ENCODE measurements at places on chromosomes 7 and 10.

DNA sequence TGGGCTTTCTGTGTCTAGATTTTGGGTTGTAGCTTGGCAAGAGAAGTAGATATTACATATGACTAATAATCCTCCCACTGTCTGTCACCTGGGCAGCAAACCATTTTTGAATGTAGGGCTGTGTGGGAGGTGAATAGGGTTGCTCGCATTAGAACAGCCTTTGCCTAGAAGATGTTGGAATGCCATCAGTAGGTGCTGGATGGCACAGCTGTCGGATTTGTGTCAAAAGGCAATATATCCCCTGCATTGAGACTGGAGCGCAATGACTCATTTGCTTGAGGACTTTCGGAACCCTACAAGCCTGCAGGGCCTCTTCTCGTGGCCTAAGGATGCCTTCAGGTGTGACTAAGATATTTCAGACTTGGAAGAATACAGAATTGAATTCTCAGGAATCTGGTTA, 323.8 kb downstream of the GPR158 start:
- no peak for DNase-seq

- no peak for DNase-seq
Observed at GRCh38 chr7:69600710-69601519, 2.6 kb downstream of the AUTS2 start.

DNA sequence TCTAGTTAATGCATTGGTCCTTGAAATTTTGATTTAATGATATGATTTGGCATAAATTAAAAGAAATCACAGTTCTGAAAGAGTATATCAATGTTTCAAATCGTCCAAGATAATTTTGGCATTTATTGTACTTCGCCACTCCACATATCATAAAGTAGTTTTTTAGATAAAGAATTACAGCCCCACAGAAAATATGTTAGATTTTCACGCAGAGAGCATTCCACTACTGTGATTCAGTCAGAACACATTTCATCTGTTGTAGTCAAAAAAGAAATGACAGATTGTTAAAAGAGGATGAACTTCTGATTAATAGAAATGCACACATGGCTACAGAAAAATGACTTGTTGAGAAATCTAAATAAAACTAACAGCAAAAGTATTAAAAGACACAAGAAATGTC, 1063.5 kb upstream of the LRRN3 start:
- no peak for DNase-seq

- DNase-seq: no peak
Observed at GRCh38 chr7:148262721-148263229, 327.8 kb upstream of the C7orf33 start.

- no peak for DNase-seq
Observed at GRCh38 chr10:121886997-121887622, 40.7 kb downstream of the ATE1 start.

- no peak for DNase-seq
Observed at GRCh38 chr7:68176974-68177373, 1180.3 kb downstream of the TYW1 start.

DNA sequence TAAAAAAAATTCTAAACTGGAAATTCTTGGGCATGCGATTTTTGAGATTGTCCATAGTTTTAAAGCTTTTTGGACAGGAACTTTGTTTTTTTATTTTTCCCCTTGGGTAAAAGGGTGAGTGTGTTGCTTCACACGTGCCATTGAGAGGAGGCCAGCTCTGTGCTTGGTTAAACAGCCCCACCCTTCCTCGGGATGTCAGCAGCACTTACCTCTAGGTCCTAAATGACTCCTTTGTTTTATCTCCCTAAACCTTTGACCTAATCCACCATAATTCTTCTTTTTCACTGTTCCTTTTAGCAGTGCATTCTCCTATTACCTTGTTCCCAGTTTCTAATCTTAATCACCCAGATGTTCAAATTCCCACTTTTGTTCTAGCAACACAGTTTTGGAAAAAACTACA, 83.5 kb downstream of the SEMA3D start:
- no peak for DNase-seq

DNA sequence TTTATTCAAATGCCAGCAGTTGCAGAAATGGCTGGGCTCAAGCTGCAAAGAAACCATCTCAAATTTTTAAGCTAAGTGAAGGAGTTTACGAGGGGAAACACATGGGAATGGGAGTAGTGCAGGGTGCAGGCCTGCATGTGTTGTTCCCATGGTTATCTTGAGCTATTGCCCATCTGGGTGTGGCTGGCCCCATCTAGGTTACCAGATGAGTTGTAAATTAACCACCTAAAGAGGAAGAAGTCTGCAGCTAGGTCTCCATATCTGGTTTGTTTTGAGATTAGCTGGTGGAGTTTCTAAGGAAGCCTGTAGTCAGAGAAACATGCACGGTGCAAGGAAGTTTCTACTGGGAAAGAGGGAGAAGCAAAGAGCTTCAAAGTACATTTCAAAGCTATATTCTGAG, 23.3 kb upstream of the STEAP2 start:
- no peak for DNase-seq

All from GOT3 (cell line).